Lower leg skin (tissue), 4 donors: ENCODE measurements at places on chromosomes 2 and 18.

DNA sequence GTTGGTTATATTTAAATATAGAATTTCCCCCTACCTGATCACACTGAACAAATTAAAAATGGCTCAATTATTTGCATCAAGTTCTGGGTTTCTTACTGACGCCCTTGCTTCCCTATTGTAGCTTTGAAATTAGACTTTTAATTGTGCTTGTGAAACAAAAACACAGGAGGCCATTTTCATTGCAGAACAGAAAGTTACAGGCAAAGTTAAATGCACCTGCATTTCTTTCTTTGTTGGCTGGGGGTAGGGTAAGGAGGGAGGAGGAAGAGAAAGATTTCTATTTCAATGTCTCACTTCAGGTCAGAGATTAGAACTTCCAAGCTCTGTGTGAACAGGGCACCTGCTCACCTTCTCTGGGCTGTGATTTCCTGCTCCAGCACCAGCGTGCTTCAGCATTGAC is 199.6 kb downstream of the BCL11A start:
- no peak for DNase-seq

DNA sequence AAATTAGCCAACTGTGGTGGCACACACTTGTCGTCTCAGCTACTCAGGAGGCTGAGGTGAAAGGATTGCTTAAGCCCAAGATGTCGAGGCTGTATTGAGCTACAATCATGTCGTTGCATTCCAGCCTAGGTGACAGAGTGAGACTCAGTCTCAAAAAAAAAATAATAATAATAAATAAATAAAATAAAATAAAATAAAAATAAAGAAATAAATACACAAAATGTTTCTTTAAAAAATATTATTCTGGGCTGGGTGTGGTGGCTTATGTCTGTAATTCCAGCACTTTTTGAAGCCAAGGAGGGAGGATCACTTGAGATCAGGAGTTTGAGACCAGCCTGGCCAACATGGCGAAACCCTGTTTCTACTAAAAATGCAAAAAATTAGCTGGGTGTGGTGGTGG is 272.8 kb downstream of the AGPS start:
- no peak for DNase-seq

DNA sequence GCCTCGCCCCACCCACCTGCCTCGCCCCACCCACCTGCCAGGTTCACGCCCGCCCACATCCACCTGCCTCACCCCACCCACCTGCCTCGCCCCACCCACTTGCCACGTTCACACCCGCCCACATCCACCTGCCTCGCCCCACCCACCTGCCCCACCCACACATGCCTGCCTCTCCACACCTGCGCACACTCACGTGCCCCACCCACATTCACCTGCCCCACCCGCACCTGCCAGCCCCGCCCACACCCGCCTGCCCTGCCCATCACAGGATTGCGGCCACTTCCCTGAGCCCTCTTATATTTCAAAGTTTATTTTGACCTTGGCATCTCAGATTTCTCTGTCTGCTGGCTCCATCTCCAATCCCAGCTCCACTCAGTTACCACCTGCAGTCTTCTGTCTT is 217.5 kb upstream of the SOX11 start:
- no peak for DNase-seq

GRCh38 chr2:66854298-66854697 is 419.4 kb downstream of the MEIS1 start:
- no peak for DNase-seq

- DNase-seq: no peak
Observed at GRCh38 chr2:238235331-238235732, 4.5 kb downstream of the HES6 start.

DNA sequence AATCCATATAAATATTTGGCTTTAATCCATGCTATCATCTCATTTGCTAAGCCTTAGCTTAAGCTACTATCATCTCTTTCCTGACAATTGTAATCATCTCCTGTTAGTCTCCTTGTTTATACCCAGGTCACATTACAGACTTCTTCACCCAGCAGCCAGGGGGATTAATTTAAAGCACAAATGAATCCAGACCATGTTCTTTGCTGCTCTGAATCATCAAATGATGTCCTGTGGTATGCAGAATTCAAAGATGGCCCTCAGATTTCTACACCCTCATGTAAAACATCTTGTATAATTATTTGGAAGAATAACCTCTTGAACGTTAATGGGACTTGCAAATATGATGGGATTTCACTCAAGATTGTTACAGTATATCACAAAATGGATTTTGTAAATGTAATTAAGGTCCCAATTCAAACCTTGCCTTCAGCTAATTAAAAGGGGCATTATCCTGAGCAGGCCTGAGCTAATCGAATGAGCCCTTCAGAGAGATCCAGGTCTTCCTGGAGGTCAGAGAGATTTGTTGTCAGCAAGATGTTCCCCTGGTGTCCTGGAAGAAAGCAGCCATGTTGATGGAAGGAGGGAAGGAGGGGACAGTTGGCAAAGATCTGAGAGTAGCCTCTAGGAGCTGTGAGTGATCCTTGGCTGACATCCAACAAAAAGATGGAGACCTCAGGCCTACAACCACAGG is 241.1 kb upstream of the MMADHC start:
- no peak for DNase-seq

DNA sequence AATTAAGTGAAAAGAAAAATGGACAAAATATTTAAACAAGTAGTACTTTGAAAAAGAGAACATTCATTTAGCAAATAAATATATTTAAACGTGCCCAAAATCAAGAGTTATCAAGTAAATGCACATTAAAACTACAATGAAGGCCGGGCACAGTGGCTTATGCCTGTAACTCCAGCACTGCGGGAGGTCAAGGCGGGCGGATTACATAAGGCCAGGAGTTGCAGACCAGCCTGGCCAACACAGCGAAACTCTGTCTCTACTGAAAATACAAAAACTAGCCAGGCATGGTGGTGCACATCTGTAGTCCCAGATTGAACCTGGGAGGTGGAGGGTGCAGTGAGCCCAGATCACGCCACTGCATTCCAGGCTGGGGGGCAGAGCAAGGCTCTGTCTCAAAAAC is 9.8 kb downstream of the STAM2 start:
- DNase-seq: no peak

DNA sequence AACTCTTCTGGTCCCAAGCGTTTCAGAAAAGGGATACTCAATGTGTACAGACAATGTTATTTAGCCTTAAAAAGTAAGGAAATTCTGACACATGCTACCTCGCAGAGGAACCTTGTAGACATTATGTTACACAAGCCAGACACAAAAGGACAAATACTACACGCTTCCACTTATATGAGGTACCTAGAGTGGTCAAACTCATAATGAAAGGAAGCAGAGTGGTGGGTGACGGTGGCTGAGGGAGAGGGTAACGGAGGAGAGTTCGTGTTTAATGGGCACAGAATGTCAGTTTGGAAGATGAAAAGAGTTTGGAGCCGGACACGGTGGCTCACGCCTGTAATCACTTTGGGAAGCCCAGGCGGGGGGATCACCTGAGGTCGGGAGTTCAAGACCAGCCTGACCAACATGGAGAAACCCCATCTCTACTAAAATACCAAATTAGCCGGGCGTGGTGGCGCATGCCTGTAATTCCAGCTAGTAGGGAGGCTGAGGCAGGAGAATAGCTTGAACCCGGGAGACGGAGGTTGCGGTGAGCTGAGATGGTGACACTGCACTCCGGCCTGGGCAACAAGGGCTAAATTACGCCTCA is 1.4 kb downstream of the MCM6 start:
- DNase-seq: no peak
